Activated naive CD4-positive, alpha-beta T cell (primary cell): ENCODE measurements at places on chromosomes 7 and 10.

DNA sequence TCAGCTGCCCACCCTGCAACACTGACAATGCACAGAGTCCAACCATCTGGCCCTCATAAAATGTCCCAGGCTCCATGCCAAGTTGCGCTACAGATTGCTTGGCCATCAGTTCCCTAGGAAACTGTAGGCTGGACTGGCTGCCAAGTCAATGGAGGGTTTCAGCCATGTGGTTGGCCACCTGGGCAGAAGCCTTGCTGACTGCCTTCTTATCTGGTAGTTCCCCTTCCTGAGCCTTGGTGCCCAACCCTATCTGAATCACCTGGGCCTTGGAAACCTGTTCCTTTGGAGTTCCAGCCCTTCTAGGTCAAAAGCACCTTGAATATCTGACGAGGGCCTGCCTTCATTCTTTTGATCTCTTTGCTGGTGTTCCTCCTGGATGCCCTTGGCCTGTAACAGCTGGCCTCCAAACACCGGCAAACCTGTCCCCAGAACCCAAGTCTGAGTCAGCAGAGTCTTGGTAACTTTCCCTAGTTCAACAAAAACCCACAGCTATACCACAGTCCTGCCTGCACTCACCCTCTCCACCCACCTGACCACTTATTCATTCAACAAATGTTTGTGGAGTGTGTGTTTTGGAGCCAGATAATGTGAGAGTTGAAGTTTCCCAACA, 37.4 kb upstream of the KDM7A start:
- no peak for DNase-seq

DNA sequence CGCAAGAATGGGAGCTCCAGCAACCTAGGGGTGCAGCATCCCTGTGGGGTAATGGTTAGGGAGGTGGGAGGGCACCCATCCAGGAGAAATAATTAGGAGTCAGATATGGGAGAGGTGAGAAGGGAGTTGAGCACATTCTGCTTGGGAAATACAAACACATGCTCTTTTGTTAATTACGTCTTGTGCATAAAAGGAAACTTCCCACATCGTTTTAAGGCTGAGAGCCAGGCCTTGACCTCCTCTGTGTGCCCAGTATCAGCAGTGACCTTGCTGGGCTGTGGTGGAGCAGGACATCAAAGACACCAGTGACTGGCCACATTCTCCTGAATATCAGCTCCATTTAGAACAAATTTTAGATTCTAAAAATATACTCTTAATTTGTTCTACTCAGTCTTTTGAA, 22.6 kb downstream of the AKR1C4 start:
- DNase-seq = no peak

DNA sequence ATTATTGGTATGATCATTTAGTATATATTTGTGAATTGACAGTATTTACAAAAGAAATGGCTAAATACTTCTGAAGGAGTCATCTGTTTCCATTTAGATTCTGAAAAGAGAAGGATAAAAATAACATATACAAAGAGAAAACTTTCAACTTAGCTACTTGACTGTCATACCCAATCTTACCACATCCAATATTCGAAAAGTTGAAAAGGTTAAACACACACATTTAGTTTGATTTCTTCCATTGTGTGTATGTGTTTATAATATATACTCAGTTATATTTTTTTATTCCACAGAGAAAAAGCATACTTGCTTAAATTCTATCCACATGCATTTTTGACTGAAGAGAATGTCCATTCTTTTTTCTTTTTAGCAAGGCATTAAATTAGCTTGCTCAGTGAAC, 470.7 kb downstream of the TFEC start:
- DNase-seq = no peak

- DNase-seq = no peak
Observed at GRCh38 chr7:116271161-116271913, 61.0 kb downstream of the TES start.

GRCh38 chr10:22054961-22055360, 51.4 kb upstream of the DNAJC1 start:
- DNase-seq = no peak

- no peak for DNase-seq
Observed at GRCh38 chr7:82331234-82331633, 112.3 kb downstream of the CACNA2D1 start.

DNA sequence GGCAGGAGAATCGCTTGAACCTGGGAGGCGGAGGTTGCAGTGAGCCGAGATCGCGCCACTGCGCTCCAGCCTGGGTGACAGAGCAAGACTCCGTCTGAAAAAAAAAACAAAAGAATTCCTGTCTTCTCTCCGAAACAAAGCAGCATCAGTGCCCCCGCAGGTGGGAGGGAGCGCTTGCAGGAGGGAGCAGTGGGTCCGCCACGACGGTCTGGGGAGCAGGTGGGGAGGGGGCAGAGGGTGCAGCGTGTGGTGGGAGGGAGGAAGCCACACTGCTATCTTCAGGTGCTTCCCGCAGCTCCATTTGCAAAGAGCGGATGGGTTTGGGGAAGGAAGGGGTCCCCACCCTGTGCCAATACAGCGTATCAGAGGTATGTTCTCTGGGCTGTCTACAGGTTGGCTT, 31.7 kb downstream of the LIMK1 start:
- DNase-seq = no peak

- DNase-seq = no peak
Observed at GRCh38 chr7:152865011-152865410, 105.5 kb downstream of the ACTR3B start.

GRCh38 chr7:158750702-158751101, 46.1 kb upstream of the NCAPG2 start:
- DNase-seq = no peak

- DNase-seq = no peak
Observed at GRCh38 chr10:110868981-110869380, 2.7 kb upstream of the PDCD4 start.

GRCh38 chr7:91557789-91558404, 293.7 kb downstream of the FZD1 start:
- DNase-seq = no peak

DNA sequence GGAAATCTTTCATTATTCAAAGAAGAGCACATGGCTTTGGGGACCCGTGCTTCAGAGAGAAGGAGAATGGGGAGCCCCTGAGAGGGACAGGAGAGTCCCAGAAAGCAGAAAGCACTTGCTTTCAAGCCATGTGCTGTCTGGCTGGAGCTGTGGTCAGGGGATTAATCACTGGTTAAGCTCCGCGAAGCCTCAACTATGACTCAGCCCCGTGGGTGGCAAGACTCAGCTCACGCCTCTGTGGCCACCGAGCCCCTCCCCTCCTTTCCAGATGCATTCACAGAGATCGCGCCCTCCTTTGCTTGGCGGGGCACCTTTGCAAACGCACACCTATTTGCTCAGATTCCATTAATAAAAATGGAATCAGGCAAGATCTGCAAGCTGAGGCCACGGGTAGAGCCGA, 202.9 kb upstream of the TCERG1L start:
- no peak for DNase-seq
